ENCODE measurements at places on chromosomes 2 and 18.

- DNase-seq: no peak
These were observed 71.3 kb downstream of the C1D start for GRCh38 chr2:67991456-67991855.

DNA sequence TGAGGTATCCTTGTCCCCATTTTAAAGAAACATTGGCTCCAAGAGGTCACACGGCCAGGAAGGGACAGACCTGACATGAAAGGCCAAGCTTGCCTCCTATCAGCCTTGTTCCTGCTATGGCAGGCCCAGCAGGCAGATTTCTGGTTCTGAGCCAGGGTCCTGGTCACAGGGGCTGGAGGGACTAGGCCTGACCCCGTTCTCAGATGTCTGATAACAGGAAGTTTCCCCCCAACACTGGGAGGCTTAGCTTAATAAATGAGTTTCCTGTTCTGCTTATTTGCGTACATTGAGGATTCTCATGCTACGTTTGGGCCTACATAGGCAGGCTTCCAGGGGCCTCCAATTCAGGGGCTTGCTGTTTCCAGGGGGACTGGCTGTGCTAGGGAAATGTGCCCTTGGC is 107.8 kb upstream of the LTBP1 start:
- DNase-seq: no peak

- peak; percentile 22 for DNase-seq
These were observed 123.2 kb downstream of the SMAD7 start for GRCh38 chr18:48827291-48828193.

DNA sequence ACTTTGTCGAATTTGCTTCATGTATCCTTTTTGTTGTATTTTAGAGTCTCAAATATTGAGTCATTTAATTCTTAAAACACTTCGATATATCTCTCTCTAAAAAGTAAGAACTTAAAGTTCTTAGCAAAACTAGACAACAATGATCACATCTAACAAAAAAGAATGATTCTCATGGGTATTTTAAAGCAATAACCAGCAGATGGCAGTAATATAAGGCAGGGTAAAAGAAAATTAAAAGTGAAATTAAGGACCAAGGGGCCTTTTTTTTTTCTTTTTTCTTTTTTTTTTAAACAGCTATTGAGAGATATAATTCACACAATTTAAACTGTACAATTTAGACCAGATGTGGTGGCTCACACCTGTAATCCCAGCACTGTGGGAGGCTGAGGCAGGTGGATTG is 9.9 kb upstream of the AOX1 start:
- no peak for DNase-seq

GRCh38 chr2:12498704-12499103 is 218.0 kb upstream of the TRIB2 start:
- DNase-seq: no peak

Measured in dorsolateral prefrontal cortex (tissue), 122 donors.